ENCODE measurements at places on chromosomes 12 and 14.
A peak's percentile ranks its signal among the peaks of the same experiment; 100 is the strongest.

- no peak for DNase-seq
Observed at GRCh38 chr14:70330596-70330995, 28.9 kb downstream of the COX16 start.

DNA sequence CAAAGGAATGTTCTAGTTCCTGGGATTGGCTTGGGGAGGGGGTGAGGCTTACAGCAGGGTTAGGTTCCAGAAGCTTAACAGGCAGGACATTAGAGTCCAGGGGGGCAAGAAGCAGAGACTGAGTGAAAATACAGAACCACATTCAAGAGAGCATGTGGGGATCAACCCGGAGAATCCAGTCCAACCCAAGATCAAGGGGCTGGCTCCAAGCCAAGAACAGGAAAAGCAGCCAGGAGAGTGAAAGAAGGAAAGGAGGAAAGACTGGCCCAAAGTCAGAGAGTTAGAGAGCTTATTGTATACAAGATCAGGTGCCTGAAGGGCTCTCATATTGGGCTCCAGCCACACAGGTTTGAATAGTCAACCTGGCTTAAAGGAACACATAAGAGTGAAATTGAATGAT, 190.3 kb upstream of the CDKN3 start:
- no peak for DNase-seq

DNA sequence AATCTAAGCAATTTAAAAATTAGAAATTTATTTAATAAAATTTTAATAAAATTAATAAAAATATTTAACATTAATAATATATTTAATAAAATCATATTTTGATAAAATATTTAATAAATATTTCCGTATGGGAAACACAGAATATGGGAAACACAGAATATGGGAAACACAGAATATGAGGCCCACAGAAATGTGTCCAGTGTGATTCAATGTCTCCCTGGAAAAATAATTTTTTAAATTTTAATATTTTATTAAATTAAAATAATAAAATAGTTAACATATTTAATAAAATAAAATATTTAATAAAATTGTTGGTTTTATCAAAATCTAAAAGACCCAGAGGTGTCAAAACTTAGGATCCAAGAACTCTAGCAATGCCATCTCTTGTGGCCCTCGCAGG, 186.4 kb downstream of the TMEM132D start:
- no peak for DNase-seq

DNA sequence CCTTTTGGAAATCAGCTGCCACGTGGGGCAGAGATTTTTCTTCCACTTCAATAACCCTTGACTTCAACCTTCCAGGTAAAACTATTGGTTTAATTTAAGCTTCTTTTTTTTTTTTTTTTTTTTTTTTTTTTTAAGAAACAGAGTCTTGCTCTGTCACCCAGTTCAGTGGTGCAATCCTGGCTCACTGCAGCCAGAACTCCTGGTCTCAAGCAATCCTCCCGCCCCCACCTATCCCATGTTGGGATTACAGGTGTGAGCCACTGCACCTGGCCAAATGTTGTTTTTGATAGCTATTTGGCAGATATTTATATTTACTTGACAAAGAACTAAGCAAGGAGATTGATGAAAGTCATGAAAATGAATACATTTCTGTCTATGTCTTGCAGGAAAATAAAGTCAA, 65.1 kb downstream of the SINHCAF start:
- no peak for DNase-seq

GRCh38 chr14:65234752-65235361, 132.5 kb upstream of the MAX start:
- no peak for DNase-seq

DNA sequence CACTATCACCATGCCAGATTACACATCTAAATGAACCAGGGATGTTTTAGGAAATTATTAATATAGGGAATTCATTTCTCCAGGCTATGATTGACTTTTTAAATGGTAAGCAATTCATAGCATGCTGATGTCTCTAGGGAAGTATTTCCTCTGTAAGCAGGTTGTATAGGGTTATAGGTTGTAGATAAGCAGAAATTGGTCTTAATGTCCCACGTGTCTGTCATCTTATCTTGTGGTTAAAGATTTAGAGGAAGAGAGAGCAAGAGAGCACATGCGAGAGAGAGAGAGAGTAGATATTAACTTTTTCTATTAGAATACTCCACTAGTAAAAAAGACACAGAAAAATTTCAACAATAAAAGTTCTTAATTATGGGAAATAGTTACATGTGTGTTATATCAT, 32.6 kb downstream of the TRHDE start:
- no peak for DNase-seq

DNA sequence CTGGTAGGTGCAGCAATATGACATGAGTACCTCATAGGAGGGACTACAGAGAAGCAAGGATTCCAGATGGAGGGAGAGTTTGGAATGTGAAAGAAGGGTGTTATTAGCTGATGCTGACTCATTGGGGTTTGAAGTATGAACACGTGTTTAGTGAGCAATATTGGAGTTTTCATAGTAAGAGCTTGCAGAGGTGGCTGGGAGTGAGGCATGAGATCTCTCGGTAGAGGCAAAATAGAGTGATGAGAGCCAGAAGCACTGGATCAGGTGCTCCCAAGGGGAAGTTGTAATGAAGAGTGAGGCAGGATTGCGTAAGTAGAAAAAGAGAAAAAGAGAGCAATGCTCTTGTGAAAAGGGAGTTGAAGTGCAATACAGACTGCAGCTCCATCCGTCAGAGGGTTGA, 42.1 kb downstream of the MGST1 start:
- peak; percentile 18 for DNase-seq

DNA sequence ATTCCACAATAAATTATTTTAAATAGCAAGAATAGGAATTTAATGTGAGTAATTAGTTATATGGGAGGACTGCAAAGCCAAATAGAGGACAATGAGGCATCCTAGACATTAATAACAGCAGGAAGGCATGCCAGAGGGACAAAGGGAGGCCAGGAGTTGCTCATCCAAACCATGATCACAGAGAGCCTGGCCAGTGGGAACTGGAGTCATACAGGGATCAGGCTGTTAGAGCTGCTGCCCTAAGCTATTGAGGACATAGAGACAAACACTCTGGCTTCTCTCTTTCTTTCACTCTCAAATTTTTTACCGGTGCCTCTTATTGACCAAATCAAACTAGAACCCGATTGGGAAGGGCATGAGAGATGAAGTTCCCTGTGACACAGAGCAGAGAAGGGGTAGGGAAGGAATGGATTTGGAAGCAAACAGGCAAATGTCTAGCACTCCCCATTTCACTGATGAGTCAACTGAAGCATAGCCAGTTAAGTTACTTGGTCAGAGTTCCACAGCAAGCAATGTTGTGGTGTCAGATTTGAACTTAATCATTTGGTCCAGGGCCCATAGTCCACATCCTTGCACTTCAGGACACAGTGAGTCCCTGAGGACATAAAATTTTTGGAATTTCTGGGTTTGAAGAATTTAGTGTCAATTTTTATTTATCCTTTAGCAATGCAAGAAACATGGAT, 17.9 kb upstream of the CFAP54 start:
- no peak for DNase-seq

- DNase-seq: no peak
Observed at GRCh38 chr12:3173912-3174311, 96.7 kb downstream of the TSPAN9 start.

GRCh38 chr12:126860210-126860609, 1406.8 kb upstream of the TMEM132C start:
- DNase-seq: no peak
